Hypothalamus (tissue), 51 donors: ENCODE measurements at places on chromosomes 5 and 9.

GRCh38 chr9:16348531-16348930 is 521.9 kb downstream of the BNC2 start:
- no peak for DNase-seq

- DNase-seq, result no peak
These were observed 220.8 kb upstream of the DAPK1 start for GRCh38 chr9:87276851-87277261.

GRCh38 chr5:131534974-131535373 is 100.1 kb downstream of the RAPGEF6 start:
- DNase-seq, result no peak

DNA sequence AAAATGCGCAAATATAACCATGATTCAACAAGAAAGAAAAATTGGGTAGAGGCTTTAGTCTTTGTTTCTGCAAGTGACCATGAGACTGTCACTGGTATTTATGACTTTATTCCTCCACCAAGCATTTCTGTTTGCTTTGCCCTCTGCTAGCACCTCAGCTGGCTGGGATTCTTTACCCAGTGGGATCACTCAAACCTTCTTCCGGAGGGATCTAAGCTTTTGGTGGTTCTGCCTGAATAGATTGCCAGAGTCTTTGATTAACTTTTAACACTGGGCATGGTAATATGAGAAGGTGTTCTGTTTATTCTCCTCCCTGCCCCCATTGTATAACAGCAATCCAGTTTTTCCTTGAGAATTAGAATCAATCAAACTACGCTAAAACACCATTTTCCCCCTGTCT is 59.1 kb upstream of the FBN2 start:
- no peak for DNase-seq

GRCh38 chr5:90968319-90968718 is 409.7 kb downstream of the ADGRV1 start:
- DNase-seq, result no peak

DNA sequence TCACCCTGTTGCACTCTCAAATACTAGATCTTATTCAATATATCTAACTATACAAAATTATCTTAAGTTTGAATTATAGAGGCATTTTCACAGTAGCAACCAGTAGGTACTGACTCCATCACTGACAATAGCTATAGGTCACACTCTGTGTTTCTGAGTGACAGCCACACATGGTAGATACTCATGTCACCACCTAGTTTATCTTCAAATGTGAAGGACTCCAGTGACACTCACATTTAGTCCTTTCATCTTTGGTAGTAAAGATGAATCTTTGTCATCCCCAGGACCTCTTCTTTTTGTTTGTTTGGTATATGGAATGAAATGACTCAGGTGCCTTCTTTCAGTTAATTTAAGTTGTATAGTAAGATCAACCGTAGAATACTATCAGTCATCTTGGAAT is 102.5 kb upstream of the DHFR start:
- no peak for DNase-seq

- DNase-seq, result no peak
These were observed 21.1 kb upstream of the CDKN2AIPNL start for GRCh38 chr5:134432677-134433359.

- no peak for DNase-seq
These were observed 131.9 kb downstream of the UGCG start for GRCh38 chr9:112028242-112029221.

DNA sequence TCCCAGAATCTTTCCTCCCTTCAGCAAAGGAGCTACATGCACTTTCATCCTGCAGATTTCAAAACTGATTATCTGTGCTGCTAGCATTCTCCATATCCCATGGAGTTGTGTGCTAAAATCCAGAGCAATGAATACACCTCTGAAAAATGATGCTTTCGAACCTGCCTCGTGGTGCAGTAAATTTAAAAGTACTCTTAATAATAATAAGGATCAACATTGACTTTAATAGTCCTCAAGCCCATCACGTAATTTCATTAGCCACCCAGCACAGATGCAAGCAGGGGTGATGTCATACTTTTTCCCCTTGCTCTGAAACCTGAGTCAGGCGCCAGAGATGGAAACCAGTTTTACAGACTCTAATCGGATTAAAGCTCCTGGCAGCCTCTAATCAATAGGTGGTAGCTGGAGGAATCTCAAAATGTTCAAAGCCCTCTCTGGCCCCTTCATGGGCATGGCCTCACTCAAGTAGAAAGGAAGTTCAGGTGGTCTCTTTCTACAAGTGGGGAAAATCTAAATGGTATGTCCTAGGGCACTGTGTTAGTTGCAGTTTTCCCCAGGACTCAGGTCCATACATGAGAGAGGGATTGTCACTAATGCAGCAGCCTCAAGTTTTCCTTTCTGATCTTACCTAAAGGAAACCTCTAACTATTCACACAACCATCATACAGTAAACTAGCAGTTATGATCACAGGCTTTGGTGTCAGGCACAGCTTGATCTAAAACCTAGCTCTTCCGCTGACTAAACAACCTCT is 221.6 kb upstream of the SLC30A5 start:
- no peak for DNase-seq

- no peak for DNase-seq
These were observed 101.7 kb downstream of the UBAP2 start for GRCh38 chr9:33946779-33947535.

- DNase-seq, result no peak
These were observed 23.1 kb upstream of the FGF10 start for GRCh38 chr5:44412286-44412685.

- DNase-seq, result no peak
These were observed 665.1 kb downstream of the CDH18 start for GRCh38 chr5:19322716-19323485.

- no peak for DNase-seq
These were observed 53.6 kb downstream of the GIN1 start for GRCh38 chr5:103066326-103066725.

- no peak for DNase-seq
These were observed 819.4 kb downstream of the SEMA5A start for GRCh38 chr5:8726383-8727036.

DNA sequence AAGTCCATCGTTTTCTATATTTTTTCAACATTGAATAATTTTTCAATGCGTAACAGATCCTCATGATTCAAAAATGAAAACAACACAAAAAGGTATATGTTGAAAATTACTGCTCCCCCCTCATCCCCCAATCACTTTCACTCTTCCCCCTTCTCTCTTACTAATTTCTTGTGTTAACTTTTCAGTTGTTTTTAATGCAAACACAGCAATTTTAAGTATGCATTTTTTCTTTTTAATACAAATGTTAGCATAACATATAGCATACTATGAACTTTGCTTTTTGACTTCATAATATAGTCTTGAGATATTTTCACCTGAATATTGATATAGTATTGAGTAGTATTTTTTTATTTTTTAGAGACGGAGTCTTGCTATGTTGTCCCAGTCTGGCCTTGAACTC is 41.1 kb upstream of the CAMK4 start:
- DNase-seq, result no peak

DNA sequence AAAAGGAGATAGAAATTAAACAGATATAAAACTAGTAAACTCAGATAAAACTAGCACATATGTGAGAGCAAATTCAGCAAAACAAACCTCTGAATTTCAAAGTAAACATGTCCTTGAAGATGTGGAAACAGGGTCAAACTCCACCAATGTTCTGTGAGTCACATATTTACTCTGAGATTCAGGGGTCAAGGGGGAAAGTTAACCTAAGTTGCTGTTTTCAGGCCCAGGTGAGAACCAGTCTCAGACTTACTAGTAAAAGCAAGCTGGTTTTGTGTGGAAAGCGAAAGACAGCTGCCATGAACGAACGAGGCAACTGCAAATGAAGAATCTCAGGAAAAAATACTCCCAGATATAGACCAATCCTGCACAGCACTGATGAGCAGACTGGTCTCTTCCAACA is 29.0 kb downstream of the PSMB7 start:
- DNase-seq, result no peak

DNA sequence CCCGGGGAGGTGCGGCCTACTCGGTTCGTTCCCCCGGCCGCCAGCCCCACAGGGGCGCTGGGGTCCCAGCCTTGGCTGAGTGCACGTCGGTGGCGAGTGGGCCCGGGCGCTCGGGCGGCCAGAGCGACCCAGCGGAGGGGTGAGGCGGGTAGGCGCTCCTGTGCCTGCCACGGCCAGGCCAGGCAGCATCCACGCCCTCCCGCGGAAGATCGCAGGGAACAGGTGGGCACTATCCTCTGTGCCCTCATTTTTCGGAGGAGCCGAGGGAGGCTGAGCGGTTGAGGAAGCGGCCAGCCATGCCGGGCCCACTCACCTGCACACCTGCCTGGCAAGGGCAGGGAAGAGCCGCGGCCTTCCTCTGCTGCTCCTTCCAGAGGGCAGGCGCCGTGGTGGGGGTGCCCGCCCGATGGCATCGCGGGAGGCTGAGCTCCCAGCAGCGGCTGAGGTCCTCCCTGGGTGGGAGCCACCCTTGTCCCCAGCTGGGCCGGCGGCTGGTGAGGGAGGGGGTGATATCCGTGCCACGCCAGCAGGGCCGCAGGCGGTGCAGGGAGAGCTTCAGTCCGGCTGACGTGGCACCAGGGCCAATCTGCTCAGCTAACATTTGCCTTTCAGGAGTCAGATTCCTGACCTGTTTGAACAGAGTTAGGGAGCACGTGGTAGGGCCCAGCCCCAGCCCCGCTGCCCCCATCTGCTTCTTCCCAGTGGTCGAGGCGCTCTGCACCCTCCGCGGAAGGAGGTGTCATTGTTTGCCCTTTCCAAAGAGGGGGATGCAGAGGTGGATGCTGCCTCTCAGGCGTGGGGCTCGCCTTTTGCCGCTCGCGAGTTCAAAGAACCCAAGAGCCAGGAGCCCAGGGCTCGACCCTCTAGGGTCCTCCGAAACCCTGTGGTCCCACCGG is 1.6 kb upstream of the SEC16A start:
- DNase-seq, result peak; percentile 71

GRCh38 chr9:97039514-97039860 is 545 bp upstream of the CTSV start:
- DNase-seq, result no peak

GRCh38 chr9:114591291-114591787 is 3.8 kb downstream of the ATP6V1G1 start:
- no peak for DNase-seq

DNA sequence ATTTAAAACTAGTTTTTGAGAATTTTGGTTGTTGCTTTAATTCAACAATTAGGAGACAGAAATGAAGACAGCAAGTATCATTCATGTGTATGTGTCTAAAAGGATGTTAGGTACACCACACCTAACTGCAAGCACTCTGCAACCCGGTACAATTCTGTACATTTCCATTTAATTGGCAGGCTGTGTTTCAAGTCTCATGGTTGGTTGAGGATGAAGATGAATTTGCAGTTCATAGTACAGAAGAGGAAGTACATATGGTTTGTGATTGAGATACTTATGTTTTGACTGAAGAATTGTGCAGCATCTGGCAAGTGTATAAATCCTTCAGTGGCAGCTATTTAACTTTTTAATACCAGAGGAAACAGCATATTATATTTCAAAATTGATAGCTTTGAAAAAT is 628.7 kb upstream of the ZNF608 start:
- no peak for DNase-seq

DNA sequence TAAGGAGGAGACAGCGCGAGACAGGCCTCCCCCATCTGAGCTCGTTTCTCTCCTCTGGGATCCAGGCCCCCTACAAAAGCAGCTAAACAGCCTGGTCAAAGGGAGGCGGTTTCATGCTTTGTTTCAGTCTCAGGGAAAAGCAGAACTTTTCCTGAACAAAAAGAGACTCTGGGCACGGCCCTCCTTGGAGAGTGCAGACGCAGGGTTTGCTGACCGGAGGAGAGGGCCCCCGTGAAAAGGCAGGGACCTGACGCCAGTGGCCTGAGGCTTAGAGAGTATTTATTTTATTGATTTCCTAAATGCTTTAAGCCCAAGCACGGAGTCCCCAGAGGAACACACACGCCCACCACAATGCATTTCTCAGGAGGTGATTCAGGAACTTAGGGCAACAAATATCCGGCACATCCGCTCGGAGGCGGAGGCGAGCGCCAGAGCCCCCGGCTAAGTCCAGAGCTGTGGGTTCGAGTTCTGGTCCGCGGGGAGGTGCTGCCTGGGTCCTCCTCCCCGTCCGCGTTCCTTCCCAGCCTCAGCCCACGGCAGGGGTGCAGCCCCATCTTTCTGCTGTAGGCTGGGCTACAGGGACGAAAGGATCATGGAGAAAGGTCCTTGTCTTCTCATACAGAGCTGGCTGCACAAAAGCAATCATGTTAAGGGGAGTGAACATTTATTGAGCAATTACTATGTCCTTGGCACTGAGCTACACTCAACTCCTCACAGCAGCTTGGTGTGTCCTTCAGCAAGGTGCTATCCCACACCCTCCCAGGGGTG is 40.0 kb downstream of the PTGES start:
- DNase-seq, result no peak

GRCh38 chr5:133883916-133884315 is 84.5 kb downstream of the C5orf15 start:
- no peak for DNase-seq

DNA sequence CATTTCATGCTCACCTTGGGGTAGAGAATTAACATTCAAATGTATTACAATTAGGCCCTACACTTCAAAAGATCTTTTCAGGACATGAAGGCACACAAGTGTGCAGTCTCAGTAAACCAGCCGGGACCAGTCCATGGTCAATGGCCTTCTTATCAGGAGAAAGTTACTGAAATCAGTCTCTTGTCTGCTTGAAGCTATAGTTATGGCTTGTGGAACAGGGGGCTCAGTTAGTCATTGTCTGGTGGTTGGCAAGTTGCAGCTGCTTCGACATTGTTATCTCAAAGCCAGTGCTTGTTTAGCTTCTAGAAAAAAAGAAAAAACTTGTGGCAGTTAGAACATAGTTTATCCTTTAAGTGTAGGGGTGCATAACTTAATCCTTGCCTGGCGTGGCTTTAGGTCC is 213.1 kb upstream of the ACO1 start:
- DNase-seq, result no peak

DNA sequence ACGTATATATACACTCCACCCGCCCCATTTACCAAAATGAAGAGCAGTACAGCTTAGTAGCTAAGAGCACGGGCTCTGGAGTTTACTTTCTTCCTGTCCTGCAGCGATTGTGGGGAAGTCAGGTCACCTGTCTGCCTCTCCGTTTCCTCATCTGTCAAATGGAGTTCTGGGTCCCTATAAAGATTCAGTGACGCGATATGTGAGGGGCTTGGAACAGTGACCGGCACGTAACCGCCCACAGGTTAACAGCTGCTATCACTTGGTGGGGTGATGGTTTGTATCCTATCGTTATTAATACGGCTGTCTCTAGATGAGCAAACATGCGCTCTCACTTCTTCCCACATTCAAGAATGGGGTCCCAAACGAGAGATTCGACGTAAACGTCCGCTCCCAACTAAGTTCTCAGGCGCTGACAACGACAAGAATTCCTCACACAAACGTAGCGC is 426 bp downstream of the FAM114A2 start:
- no peak for DNase-seq

GRCh38 chr5:17679597-17680203 is 45.4 kb downstream of the TAF11L14 start:
- DNase-seq, result no peak
